Fibroblast of skin of back (primary cell): ENCODE measurements at places on chromosomes 2 and 18.

DNA sequence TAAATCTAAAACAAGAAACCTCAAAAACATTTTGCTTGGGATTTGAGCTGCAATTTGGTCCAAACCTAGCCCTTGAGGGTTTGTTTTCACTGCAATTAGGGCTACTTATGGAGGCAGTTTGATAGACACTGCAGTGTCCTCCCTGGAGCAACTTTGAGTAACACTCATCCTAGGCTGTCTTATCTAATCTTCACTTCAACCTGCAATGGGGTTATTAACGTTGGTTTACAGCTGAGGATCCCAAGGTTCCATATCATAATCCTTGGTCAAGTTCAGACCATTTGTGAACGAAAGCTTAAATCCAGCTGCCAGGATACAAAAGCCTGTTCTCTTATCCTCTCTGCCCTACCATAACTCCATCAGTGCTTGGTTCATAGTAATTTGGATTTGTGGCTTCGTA is 2.5 kb downstream of the ANXA4 start:
- DNase-seq, result no peak

DNA sequence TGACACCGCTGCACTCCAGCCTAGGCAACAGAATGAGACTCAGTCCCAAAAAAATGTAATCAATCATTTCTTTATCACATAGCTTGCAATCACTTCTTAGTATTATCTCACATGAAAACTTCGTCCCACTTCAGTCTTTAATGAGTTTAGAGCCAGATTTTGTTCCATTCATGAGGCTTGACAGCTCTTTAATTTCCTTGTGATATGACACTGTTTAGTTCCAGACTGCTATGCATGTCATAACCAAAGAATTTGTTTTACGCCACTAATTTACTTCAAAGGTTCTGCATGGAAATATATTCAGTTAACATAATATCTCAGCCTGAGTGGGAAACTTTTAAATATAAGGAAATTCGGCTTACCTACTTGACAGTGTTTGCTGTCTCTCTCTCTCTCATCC is 113.1 kb downstream of the ZNF532 start:
- no peak for DNase-seq

GRCh38 chr2:213068676-213069359 is 82.6 kb downstream of the IKZF2 start:
- no peak for DNase-seq

GRCh38 chr2:39739386-39739785 is 39.7 kb downstream of the THUMPD2 start:
- no peak for DNase-seq

GRCh38 chr2:238854699-238855229 is 6.9 kb downstream of the TWIST2 start:
- DNase-seq, result peak; percentile 63

DNA sequence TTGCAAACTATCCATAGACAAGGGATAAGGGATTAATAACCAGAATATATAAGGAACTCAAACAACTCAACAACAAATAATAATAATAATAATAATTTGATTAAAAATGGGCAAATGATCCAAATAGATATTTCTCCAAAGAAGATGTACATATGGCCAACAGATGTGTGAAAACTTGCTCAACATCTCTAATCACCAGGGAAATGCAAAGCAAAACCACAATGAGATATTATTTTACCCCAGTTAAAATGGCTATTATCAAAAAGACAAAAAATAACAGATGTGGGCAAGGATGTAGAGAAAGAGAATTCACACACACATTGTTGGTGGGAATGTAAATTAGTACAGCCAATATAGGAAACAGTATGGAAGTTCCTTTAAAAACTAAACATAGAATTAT is 26.9 kb downstream of the DNAH7 start:
- DNase-seq, result no peak

DNA sequence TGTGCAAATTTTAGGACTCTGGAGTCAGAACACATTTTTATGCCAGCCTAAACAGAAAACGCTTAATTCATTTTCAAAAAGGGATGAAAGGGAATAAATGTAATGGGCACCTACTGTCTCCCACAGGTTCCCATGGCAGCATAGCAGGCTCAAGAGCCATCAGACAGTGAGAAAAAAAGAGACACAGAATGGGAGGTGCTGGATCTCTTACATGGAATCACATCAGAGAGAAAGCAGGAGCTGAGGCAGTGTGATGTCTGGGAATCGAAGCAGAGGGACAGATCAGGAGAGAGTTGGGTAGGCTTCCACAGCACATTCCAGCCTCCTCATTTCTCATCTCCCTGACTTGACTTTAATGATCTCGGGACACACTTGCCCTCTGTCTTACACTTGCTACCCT is 684.3 kb downstream of the KCNJ3 start:
- no peak for DNase-seq

DNA sequence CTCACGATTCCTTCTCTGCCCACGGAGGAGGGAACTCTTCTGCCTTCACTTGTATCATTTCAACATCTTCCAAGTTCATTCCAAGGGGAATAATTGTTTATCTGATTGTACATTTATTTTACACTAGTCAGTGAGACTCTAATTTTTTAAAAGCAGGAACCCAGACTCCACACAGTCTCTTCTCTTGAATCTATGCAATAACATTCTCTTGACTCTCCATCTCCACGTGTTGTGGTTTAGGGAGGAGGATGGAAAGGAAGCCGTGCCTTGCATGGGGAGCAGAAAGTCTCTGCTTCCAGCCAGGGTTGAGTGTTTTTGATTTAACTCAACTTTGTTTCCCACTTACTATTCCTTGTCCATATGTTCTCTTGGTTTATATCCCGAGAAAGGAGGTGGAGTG is 131.1 kb upstream of the RIOK3 start:
- peak; percentile 54 for DNase-seq

GRCh38 chr2:118240276-118240675 is 152.0 kb downstream of the INSIG2 start:
- no peak for DNase-seq

- peak; percentile 95 for DNase-seq
These were observed 36.0 kb upstream of the STAT1 start for GRCh38 chr2:191049728-191050639.

- no peak for DNase-seq
These were observed 14.5 kb downstream of the SPATS2L start for GRCh38 chr2:200320991-200321390.

DNA sequence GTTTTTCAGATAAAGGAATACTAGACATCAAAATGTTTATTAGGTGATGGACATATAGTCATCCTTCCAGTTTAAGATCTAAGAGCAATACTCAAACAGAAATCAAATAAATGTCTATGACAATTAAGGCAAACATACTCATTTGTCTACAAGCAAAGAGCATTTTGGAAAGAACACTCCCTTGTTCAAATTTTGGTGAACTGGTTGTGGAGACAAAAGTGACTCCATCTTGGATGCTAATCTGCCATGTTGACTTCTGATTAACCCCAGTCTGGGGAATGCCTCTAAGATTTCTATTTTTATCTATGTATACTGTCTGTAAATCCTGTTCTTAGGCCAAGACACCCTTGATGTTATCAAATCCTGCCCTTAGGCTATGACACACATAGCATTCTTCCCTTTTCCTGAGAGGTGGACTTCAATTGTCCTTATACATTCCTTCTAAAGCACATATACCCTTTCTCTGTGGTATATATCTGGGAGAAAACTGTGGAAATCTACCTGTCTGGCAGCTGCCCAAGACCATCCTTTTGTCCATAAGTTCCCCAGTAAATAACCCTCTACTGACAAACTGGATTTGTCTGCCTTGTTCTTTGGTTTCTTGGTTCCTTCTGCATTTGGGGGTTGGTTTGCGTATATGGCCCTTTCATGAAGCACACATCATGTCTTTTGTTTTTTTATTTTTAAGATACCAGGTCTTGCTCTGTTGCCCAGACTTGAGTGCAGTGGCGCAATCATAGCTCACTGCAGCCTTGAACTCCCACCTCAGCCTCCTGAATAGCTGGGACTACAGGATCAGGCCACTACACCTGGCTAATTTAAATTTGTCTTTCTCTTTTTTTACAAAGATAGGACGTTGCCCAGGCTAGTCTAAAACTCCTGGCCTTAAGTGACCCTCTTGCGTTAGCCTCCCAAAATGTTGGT is 12.5 kb upstream of the PLEKHM3 start:
- no peak for DNase-seq

DNA sequence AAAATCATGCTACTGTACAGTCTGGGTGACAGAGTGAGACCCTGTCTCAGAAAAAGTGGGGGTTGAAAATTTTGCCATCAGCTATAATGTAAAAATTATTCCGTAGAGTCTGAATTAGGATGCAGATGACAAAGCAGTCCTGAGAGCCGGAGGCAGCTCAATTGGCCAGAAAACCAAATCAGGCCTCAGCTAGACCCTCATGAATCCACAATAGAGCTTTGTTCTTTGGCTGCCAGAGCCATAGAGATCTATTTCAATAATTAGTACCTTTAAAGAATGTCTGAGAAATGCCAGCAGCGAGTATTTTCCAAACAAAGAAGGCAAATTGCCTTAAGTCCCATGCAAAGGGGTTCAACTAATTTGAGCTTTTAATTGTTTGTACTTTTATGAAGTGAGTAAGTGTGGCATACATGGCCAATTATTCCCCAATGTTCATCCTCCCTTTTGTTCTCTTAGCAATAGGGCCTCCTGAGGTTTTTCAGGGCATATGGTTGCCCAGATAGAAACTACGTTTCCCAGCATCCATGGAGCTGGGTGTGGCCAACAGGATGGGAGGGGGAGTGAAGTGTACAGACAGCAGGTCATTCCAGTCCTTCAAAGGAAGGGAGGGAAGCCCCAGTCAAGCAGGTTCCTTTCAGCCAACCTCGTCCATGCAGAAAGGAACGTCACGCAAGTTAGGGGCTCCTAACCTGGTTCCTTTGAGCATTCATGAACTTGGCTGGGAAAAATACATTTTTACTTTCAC is 211.3 kb upstream of the APCDD1 start:
- no peak for DNase-seq

- peak; percentile 57 for DNase-seq
These were observed 28.8 kb downstream of the COLEC12 start for GRCh38 chr18:471716-472115.

GRCh38 chr2:209579230-209579749 is 155.4 kb downstream of the MAP2 start:
- DNase-seq, result peak; percentile 29

- DNase-seq, result no peak
These were observed 24.9 kb downstream of the TTR start for GRCh38 chr18:31616586-31616985.

DNA sequence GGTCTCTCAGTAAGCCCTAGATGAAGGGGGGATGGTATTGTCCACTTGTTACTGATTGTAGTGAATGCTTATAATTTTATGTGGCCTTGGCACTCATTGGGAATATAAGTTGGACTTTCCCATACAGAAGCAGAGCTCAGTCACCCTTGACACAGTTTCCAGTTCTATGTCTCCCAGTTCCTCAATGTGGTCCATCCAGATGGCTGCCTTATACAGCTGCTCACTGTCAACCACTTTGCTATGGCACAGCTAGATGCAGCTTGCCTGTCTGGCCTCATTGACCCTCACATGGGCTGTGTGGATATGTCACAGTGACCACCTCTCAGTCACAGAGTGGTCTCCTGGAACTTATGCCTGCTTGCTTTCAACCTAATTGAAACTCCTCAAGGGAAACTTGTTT is 21.7 kb downstream of the SLC39A6 start:
- no peak for DNase-seq

DNA sequence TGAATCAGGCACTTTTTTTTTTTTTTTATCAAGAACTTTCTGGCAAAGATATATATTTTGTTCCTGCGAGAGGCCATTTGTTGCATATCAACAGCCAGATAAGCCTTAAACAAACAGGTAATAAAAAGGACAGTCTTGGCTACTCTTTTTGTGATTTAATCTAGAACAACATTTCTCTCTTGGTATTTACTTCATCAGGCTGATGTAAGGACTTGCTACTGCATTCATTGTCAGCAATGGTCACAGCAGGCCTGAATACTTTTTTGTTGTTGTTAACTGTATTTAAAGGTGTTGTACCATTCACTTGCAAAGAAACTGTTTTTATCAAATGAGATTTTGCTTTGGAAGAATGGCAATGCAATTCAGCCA is 683.8 kb downstream of the IRS1 start:
- peak; percentile 10 for DNase-seq

- no peak for DNase-seq
These were observed 160.9 kb upstream of the TTC39C start for GRCh38 chr18:23853448-23854195.

GRCh38 chr2:213834331-213834730 is 550.1 kb downstream of the SPAG16 start:
- DNase-seq, result peak; percentile 40

DNA sequence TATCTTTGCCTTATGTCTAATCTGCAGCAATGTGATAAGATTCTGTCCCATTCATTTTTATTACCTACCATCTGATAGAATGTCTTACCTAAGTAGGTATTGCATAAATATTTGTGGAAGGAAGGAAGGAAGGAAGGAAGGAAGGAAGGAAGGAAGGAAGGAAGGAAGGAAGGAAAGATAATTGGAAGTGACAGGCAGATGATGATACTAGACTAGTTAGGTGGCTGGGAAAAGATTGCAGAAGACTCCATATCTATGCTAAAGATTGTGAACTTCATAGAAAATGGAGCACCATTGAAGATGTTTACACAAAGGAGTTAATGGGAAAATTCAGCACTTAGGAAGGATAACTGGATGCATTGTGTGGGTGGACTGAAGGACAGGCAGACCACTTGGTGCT is 909.0 kb downstream of the EPHA4 start:
- no peak for DNase-seq

- no peak for DNase-seq
These were observed 101.8 kb downstream of the ETAA1 start for GRCh38 chr2:67498931-67499330.

- DNase-seq, result no peak
These were observed 41.3 kb downstream of the VSNL1 start for GRCh38 chr2:17581831-17582230.

DNA sequence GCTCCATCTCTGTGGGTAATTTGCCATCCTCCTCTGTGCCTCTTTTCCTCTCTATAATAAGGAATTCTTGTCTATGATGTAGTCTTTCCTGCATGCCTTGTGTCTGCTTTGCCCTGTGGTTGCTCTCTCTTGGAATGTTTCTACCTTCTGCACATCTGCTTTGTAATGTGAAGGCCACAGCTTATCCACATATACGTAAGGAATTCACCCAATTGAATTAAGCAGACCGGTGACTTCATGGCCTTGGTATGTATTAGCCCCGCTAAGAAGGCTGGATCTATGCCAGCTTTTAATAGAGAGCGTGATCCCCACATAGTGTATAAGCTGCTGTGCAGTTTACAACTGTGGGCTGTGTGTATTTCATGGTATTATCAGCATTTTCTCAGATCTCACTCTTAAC is 274.7 kb downstream of the RNF144A start:
- peak; percentile 94 for DNase-seq

DNA sequence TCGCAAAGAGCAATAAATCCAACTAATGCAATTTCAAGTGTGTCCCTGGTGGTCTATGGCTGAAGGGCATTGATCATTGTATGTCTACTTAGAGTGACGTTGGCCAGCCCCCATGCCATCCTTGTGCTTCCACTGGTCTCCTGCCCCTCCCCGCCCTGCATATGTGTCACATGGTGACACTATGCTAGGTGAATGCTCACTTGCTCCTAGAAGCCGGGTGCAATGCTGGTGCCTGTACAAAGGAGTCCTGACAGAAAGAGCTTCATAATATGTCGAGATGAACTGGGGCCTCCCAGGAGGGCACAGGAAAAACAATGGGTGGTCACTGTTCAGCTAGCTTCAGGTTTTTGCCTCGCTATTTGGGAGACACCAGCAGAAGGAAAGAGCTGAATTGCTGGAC is 5.9 kb upstream of the TRABD2A start:
- no peak for DNase-seq
